Stimulated activated CD8-positive, alpha-beta memory T cell treated with anti-CD3 and anti-CD28 coated beads, Interleukin-15, amount 100 ng/mL, for 4 hours (primary cell): ENCODE measurements at places on chromosomes 12 and 14.

- no peak for DNase-seq
Measured at GRCh38 chr12:55654511-55655214, 18.0 kb downstream of the OR10P1 start.

DNA sequence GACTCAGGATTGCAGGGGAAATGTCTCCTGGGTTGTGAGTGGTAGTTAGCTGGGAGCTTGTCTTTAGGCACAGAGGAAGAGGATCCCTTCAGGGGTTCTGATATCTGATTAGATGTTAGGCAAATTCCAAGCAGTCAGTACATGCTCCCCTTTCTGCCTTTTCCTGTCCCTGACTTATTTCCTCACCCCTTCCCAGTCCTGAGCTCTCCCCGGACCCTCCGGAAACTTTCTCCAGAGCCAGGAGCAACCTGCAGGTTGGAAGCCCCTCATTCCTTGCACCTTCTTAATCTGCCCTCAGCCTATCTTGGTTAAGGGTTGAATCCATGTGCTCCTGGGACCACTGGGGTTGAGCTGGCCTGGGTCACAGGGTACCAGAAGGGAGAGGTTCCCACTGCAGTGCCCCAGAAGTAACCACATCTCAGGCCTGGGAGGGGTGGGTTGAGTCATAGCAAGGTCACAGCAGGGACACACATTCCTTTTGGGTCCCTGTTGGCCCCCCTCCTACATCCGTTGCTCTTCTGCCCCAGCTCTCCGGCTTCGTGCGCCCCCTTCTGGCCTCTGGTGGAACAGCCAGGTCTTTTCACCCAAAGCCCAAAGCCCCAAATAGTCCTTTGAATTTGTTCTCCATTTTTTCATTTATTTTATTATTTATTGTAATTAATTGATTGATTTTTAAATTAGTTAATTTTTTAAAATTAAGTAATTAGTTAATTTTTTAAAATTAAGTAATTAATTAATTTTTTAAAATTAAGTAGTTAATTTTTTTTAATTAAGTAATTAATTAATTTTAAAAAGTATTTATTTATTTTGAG lies 1.8 kb downstream of the IGFBP6 start:
- DNase-seq = peak; percentile 69

DNA sequence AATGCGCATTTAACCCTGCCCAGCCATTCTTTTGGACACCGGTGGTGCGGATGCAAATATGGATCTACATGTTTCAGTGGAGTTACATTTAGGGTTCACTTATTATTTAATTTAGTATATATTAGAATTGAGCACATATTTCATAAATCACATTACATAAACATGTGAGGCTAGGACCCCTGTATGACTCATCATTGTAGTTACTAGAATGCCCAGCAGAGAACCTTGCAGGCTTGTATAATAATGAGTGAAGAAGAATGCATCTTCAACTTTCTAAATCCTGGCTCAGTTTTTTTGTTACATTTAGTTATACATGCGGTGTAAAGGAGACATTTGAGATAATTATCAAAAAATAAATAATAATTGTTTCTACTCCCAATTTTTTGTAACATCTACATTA lies 369.0 kb downstream of the ATP23 start:
- DNase-seq = no peak

DNA sequence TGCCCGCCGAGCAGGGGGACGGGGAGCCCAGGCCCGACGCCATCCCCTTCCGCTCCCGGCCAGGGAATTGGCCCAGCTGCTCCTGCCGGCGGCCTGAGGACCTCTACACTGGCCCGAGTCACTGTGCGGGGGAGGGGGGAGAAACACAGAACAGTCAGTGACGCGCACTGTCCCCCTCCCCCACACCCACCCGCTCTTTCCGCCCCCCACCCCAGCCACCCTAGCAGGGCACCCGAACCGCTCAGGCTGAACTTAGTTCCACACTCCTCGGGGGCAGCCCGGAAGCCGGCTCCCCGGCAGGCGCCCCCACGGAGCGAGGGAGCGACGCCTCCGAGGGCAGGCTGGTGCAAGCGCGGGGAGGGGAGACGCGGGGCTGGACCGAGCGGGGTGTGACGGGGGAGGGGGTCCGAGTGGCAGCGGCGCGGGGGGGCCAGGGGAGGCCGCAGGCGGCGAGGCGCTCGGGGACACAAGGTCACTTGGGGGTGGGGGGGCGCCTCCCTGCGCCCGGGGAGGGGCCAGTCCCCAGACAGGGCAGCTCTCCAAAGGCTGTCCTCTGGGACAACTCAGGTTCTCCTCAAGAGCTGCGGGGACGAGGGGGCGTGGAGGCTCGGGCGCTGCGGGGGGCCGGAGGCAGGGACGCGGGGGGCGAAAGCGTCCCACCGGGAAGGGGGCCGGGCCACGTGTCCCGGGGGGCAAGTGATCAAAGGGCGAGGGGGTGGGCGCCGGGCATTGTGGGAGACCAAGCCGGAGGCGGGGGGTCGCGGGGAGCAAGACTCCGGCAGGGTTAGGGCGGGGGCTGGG lies 648 bp downstream of the CHD4 start:
- DNase-seq = peak; percentile 57
